ENCODE measurements at places on chromosomes 2 and 18.

- DNase-seq, result no peak
These were observed 95.3 kb upstream of the RMDN2 start for GRCh38 chr2:37829616-37830395.

DNA sequence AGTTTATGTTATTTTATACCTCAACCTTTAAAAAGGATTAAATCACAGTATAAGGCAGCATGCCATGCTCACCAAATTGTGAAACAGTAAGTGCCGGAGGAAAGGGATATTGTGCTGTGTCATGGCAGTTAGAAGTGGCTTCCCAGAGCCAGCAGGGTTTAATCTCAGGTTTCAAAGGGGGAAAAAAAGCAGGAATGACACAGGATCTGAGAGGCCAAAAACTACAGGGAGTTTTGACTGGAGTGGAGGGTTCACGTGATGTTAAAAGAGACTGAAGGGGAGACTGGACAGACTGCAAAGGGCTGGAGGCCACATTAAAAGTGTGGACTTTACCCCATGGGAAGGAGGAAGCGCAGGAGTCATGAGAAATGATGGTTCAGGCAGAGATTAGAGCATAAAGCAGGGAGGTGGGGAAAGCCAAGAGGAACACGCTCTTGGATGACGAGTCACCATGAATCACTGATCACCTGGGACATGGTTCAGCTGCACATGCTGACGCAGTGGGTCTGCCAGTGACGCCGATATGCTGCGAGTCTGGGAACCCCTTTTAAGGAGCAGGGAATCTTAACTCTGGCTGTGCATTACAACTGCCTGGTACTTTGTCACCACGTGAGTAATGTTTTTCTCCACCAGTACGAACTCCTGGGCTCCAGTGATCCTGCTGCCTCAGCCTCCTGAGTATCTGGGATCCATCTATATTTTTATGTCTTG is 6.1 kb downstream of the CHMP1B start:
- DNase-seq, result no peak

- no peak for DNase-seq
These were observed 1130.7 kb upstream of the FAM98A start for GRCh38 chr2:34729845-34730244.

DNA sequence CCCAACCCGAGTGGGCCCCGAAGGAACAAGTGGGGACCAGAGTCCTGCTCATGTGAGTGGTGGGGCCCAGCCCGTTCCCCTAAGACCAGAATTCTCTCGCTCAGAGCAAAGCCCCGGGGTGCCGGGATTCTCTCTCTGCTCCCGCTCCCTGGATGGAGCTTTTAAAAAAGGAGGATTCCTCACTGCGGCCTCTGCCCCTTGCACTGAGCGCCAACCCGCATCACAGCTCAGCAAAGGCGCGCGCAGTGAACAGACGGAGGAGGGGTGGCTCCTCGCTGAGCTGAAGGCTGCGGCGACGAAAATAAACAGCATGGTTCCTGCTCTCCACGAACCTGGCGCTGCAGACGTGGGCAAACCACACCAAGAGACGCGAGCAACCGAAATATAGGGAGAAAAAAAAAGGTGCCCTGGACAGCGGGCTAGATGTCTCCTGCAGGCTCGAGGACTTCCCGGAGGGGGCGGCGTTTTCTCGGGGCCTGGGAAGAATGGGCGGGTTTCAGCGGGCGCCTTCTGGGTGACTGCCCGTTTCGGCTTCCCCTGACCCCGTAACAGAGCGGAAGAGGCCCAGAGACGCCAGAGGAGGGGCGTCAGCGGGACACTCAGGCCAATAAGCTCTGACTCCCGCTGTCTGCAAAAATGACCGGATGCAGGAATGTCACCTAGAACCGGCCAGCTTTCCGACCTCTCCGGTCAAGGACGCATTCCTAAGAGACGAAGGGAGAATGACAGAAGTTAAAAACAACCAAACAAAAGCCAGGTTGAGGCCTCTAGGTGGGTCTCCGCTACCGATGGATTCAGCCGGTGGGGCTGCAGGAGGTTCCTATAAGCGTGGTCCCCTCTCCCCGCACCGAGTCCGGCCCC is 819 bp upstream of the KLF11 start:
- DNase-seq, result peak; percentile 21

DNA sequence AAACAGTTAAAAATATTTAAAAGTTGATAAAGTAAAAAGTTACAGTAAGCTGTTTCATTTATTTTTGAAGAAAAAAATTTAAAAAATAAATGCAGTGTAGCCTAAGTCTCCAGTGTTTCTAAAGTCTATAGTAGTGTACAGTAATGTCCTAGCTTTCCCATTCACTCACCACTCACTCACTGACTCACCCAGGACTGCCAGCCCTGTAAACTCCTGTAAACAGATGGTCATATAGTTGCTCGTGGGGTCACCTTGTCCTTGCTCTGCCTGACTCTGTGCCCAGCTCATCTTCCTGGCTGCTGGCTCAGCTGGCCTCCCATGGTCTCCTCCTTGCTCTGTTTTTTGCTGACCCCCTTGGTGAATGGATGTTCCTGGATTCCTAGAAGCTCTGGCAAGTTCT is 180.3 kb downstream of the VAPA start:
- DNase-seq, result no peak

DNA sequence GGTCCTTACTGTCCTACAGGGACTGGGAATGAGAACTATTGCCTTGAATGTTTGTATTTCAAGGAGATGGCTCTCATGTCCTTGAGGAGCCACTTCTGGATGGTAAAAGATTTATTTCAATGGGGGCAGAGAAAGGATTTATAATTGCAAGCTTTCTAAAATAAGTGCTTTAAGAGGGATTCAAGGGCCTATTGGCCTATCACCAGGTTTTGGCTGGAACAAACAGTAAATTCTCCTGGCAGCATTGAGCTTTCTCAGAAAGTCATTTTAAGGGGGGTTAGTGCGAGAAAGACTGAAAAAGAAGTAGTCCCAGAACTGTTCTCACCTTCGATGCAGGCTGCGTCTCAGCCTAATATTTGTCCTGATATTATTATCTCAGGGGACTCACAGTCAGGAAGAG is 29.8 kb downstream of the DPP10 start:
- DNase-seq, result no peak

DNA sequence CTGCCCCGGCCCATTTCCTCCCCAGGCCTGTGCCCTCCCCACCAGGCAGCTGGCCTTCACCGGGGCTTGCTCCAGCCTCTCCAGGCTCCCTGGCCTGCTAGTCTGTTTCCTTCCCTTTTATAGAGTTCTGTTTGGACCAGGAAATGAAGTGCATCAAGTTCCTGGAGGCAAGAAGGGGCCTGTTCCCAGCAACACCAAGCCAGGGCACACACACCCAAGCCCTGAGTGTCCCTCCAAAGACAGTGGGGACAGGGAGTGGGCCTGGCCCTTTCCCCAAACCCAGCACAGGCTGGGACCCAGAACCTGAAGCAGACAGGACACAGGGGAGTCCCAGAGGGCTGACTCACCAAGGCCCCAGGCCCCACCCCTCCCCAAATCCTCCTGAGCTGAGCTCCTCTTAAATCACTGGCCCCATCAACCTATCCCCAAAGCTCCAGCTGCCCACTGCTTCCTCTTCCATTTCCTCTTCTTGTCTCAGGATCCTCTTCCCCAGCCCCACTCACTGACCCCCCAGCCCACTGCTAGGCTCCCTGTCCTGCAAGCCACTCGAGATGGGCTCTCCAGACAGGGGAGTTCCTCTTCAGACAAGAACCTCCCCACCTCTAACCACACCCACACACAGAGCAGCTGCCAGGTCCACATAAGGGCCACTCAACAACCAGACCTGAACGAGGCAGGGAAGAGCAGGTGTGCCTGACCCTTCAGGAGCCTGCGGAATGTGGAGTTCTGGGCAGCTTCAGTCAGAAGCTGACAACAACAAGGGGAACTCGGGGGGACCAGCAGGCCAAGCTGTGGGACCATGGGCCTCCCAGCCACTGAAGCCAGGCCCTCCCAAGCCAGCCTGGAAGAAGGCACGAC is 74.2 kb downstream of the TNS1 start:
- no peak for DNase-seq

DNA sequence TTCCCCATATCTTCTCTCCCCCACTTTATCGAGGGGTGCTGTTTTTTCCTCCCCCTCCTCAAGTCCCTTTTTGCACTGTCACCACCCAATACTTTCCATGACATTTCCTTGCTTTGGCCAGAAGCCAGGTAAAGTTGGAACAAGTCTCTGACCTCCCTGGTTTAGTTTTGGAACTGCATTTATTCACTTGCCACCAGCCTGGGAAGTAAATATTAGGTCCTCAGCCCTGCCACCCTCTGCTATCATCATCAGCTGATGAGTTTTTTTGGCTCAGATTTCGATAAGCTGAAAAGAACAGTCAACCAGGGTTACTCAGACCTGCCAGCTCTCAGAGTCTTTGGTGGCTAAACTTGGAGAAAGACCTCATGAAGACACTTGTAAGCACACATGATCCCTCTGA is 47.0 kb downstream of the DHRS9 start:
- no peak for DNase-seq

DNA sequence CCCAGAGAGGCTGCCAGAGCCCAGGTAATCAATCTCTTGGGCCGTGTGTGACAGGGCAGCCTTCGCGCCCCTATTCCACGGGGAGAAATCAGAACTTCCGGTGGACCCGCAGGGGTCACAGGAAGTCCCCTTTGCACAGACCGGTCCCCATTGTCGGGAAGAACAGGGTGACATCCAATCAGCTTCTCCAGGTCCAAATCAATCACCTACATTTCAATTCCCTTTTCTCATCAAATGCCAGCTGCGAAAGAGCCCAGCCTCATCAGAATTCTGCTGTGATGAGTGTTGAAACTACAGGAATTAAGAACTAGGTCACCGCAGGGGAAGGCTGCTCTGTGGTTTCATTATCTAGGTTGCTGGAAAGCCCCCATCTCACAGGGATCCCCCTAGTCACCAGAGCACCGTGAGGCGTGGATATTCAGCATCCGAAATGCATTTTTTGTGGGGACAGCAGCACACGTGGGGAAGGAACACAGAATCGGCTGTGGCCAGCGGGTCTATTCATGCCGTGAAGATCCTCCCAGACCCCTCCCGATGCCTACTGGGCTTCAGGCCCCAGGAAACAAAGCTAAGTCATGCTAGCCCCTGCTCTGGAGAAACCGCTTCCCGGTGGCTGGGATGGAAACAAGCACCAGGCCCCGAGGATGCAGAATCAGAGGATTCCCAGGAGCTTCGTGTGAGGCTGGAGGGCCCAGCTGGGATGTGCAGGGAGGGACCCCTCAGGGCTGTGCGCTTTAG is 193.7 kb upstream of the ID2 start:
- no peak for DNase-seq

GRCh38 chr2:198639580-198639979 is 818.2 kb downstream of the SATB2 start:
- DNase-seq, result no peak

GRCh38 chr2:101609433-101609832 is 88.1 kb upstream of the MAP4K4 start:
- no peak for DNase-seq

DNA sequence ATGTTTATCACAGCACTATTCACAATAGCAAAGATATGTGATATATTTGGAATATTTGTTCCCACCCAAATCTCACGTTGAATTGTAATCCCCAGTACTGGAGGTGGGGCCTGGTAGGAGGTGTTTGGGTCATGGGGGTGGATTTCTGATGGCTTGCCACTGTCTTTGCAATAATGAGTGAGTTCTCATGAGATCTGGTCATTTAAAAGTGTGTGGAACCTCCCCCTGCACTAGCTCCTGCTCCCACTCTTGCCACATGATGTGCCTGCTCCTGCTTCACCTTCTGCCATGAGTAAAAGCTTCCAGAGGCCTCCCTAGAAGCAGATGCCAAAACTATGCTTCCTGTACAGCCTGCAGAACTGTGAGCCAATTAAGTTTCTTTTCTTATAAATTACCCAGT is 72.2 kb upstream of the DYNC1I2 start:
- no peak for DNase-seq

- peak; percentile 44 for DNase-seq
These were observed 64.1 kb downstream of the DTNA start for GRCh38 chr18:34773961-34774766.

DNA sequence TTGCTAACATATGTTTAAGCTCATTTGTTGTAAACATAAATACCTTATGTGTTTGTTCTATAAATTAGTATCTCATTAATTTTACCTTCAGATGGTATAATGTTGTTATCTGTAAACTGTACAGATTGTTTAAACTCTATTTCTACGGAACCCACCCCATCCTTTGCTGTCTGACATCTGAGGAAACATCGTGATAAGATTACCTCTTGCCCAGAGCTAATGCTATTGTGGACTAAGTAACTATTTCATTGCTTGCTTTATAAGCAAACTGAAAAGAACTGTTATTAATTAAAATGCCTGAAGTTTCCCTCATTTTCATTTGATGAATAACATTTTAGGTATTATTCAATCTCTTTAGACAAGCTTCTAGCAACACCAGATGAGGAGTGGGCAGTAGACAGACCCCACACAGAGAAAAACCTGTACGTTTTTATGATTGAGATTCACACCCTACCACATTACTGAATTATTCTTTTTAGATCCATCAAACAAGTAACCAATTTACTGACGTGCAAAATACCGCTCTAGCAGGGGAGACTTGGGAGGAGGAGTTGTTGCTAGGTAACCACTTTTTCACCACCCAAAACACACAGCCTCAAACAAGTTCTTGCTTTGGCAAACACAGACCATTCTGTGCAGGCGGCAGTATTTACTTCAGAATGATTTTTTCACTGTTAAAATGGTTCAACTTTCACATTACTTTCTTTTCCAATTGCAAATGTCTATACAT is 1.9 kb upstream of the SYT4 start:
- no peak for DNase-seq

DNA sequence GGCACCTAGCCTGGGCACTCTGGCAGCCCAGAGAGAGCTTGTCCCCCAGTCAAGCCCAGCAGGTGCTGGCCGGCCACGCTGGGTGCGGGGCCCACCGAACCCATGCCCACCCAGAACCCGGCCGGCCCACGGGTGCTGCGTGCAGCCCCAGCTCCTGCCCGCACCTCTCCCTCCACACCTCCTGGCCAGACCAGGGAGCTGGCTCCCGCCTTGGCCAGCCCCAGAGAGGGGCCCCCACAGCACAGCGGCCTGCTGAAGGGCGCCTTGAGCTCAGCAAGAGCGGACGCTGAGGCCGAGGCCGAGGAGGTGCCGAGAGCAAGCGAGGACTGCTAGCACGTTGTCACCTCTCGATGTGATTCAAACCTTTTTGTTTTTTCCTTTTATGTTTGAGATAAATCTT is 407.0 kb upstream of the KCNJ3 start:
- no peak for DNase-seq

- DNase-seq, result no peak
These were observed 248.2 kb downstream of the PHLPP1 start for GRCh38 chr18:62963507-62963906.

DNA sequence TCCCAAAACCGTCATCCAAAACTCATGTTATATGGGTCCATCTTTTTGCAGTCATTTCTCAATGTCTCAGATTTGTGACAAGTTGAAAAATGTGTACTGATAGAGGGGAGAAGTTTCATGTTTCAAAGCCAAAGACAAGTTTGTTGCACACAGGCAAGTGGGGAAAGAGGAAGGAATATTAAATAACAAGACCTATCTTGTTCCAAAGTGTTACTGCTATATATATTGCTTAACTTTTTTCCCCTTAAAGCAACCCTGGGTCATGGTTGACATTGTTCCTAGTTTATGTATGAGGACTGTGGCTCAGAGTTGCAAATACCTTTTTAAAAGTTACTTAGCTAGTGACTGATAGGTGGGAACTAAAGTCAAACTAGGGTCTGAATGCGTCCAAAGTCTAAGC is 1.7 kb downstream of the ITGA4 start:
- no peak for DNase-seq

GRCh38 chr2:132965460-132965859 is 295.5 kb upstream of the LYPD1 start:
- no peak for DNase-seq

- no peak for DNase-seq
These were observed 18.8 kb downstream of the TUBB6 start for GRCh38 chr18:12326711-12327460.

GRCh38 chr2:10917927-10918326 is 6.2 kb downstream of the KCNF1 start:
- no peak for DNase-seq

All from hypothalamus (tissue), 51 donors.